ENCODE measurements at places on chromosomes 2 and 18. TPM values are rescaled to one million over a fixed set of nuclear protein-coding genes. Genes with fewer than 3 reads are reported as not detected.

DNA sequence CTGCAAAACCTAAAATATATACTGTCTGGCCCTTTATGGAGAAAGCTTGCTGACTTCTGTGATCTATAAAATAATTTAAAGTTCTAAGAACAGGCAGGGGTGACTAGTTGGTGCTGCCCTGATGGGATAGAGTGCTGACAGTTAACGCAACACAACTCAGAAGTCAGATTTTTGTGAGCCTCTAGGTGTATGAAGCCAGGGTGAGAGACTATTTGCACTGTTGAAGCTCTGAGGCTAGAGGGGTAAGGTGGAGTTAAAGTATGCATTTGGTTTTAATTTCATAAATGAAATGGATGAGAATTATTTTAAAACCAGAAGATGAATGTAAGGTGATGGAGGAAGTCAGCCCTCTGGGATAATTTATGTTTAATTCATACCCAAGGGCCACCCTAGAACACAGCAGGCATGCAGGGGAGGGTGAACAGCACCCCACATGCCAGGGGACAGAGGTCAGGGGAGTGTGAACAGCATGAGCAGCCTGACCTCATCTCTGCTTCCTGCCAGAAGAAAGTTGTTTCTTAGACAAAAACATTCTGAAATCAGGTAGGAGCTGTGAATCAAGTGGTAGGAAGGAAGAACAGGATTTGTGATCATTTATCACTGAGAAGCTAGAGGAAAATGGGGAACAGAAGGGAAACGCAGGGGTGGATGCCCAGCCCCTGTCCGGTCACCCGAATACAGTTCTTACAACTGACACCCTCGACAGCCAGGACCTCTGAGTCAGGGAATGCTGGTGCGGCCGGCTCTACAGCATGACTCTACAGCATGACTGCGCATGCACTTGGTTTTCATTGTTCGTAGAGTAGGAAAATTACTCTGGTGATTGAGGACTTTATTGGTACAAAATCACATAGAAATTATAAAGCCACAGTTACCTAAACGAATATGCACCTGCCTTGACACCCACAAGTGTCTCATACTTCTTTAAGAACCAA is 93.1 kb downstream of the MBP start:
- DNase-seq, result peak; percentile 54

DNA sequence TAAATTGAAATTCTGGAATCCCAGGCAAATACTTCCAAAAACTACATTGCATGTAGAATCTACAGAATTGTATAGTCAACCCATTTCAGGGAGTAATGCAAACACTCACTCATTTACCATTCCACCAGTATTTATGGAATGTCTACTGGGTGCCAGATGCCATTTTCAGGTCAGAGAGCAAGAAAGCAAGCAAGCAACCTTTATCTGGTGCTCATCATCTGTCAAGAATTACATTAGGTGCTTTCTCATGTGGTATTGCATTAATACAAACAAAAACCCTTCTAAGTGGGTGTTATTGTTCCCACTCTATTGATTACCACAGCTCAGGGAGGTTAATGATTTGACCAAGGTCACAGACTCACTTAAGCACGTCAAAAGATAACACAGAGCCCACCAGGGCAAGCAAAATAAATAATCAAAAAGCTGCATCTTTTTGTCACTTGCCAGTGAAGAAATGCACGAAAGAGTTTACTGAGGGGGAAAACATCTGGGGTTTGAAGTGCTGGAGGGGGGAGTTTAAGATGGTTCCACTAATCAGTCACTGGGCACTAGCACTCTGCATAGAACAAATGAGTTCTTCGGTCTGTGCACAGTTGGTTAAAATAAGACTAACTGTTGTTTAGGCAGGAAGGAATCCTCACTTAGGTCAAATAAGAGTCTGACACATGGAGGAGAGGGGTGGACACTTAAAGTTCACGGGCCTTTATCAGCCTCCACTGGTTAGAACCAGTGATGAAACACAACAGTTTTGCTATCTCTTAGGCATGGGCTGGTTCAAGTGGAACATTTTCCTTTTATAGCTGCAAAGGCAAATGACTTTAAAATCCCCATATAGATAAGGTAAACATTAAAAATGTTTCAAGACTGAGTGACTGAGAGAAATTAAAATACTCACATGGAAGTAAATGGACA is 208.8 kb downstream of the CDH2 start:
- DNase-seq, result peak; percentile 25

DNA sequence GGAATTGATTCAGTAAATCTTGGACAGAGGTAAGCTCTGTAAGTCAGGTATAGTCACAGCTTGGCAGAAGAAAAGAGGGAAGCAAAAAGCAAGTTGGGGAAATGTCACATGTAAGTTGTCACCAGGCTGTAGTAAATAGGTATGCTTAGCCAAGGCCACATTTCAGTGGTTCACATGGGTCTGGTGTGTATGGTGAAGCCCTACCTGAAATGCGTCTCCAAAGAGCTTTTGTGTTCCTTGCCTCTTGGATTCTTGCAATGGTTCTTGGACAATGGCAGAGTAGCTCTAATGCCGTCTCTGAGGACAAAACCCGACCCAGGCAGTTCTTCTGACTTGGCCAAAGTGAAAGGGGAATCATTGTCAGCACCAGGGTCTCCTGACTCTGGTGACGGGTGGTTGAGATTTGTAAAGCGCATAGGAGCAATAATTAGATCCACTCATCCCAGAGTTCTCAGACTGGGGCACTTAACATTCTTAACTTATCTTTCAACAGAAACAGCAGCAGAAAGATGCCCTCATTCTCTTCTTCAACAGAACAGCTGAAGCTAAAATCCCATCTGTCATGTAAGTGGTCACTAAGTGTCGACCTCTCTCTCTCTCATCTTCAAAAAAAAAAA is 34.4 kb upstream of the RPL37A start:
- no peak for DNase-seq

Gene FBXO15
- 1.7 TPM for total RNA-seq

Gene DPP4
- total RNA-seq, result 65.7 TPM

Gene GAL3ST2
- 0.17 TPM for total RNA-seq

Gene MOGAT1
- total RNA-seq, result not detected

Gene MPP4
- not detected for total RNA-seq

Gene EVA1A
- 82.8 TPM for total RNA-seq

Gene ADAM23
- not detected for total RNA-seq
